ENCODE measurements at places on chromosomes 12 and 14.

DNA sequence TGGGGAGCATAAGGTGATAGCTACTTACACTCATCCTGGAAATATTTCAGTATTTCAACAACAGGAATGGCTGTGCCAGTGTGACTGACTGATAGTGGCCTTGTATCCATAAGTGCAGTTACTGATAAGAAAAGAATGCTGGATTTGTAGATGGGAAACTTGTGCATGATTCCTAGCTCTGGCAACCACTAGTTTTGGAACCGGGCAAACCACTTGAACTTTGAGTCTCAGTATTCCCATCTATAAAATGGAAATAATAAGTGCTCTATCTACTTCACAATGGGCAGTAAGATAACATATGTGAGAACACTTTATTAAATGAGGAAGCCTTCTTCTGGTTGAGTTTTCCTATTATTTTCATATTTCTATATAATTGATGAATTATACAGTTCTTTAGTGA lies 77.2 kb downstream of the TPH2 start:
- DNase-seq = no peak

GRCh38 chr14:22465201-22465840 lies 123.7 kb downstream of the DAD1 start:
- no peak for DNase-seq

- no peak for DNase-seq
These were observed 316.8 kb downstream of the SNAPC1 start for GRCh38 chr14:62079038-62079437.

- DNase-seq = no peak
These were observed 31.6 kb downstream of the EAPP start for GRCh38 chr14:34507884-34508283.

DNA sequence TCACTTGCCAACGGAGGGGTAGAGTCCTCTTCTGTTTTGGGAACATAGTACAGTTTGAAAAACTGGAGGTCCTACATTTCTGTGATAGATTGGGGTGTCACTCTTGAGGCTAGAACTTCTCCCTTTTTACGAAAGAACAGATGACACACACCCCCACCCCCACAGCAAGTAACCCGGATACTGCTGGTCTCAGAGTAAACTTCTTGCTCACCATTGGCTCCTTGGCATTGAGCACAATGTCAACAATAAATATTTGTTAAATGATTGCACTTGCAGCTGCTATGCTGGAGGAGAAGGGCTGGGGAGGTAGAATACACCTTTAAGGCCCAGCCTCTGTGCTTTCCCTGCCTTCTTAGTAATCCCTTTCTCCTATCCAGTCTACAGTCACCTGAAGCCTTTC lies 149.8 kb downstream of the TGFB3 start:
- peak; percentile 37 for DNase-seq

DNA sequence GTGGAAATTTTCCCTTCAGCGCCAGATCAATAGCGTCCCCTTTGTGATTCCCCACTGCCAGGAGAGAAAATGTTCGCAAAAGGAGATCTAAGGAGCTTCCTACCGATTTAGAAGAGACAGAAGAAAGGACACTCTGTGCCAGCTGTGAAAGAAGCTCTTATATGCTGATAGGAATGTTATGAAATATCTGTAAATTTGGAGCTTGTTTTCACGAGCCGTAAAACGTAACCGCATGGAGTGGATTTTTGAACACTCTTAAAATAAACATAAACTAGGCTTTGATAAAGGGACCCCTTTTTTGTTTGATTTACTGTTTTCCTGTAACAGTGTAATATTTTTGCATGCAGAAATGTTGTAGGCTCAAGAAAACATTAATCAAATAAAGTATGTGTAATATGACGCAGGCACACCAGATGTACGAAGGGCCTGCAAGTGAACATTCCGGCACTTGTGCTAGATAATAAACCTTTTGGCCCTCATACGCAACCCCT lies 346.8 kb downstream of the ETNK1 start:
- DNase-seq = no peak

GRCh38 chr12:107650977-107651376 lies 34.6 kb upstream of the PWP1 start:
- no peak for DNase-seq

GRCh38 chr12:121325922-121326396 lies 26.3 kb downstream of the ANAPC5 start:
- DNase-seq = no peak

GRCh38 chr12:8081251-8081920 lies 688 bp upstream of the NECAP1 start:
- DNase-seq = no peak

GRCh38 chr14:25400607-25401206 lies 350.8 kb upstream of the STXBP6 start:
- peak; percentile 20 for DNase-seq

- DNase-seq = no peak
These were observed 71.9 kb downstream of the TUNAR start for GRCh38 chr14:95948558-95948981.

GRCh38 chr12:32756476-32757066 lies 874 bp upstream of the YARS2 start:
- peak; percentile 12 for DNase-seq

- no peak for DNase-seq
These were observed 76.5 kb downstream of the FOXN3 start for GRCh38 chr14:89340200-89341181.

- DNase-seq = peak; percentile 78
These were observed 5.3 kb upstream of the UBC start for GRCh38 chr12:124919521-124920352.

DNA sequence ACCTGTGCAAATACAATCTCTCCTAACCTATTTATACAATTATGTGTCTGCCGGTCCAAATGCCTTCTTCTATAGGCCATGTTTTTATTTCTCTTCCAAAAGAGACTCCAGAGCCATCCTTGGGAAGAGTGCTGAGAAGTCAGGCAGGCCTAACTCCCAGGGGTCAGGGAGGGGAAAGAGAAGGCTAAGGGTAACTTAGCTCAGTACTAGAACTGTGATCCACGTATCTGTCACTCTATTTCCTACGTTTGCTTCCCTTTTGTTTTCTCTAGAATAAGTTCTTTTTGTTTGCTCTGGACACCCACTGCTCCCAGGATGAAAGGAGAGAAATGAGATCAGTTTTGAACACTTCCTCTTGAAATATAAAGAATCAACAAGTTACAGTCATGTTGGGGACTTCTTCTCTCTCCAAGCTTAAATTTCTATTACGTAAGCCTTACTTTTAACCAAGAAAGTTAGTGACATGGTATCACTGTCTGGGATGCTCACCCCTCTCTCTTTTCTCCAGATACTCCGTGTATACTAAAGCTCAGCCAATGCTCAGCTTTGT lies 79.2 kb downstream of the DAD1 start:
- no peak for DNase-seq

DNA sequence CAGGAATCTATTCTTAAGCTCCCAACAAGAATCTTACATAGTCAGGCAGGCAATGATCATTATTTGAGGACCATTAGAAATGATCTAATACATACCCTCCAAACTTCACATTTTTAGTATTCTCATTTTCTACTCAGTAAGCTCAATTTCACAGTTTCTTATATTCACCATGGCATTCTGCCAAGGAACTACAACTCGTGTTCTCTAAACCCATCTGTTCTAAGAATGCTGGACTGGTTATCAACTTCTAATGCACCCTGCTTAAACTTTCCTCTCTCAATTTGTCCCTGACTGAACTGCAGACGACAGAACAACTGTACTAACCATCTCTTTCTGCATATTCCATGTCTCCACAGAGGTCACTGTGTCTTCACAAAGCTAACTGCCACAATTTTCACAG lies 58.6 kb downstream of the GXYLT1 start:
- DNase-seq = no peak

DNA sequence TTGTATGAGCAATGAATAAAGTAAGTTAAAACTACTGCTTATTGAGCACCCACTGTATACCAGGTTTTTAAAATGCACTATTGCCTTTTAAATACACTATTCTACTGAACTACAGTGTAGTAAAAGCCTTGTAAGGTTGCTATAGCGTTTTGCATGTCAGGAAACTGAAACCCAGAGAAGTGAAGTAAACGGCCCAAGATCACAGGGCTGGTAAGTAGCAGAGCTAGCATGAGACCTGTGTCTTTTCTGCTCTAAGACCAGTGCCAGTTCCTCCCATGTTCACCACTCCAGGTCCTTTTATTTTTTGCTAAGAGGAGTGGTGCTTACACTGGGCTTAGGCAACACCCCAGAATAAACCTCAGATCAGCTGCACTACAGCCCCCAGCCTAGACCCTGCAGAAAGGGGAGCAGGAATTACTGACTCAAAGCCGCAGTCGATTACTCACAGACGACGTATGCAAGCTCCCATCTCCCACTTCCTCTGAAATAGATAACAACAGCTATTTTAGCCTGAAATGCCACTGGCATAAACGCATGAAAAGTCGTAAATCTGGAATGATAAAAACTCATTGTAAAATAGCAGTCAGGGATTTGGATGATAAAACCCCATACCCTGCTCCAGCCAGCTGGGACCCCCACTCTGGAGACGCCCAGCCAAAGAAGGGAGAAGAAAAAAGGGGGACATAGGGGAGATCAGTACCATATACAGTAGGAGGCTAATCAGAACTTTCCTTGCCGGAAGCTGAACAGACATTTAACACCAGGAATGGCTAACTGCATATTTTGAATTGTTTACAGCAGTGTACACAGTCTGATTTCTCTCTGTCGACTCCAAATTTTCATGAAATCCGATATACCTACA lies 108.3 kb downstream of the NUAK1 start:
- DNase-seq = peak; percentile 97

DNA sequence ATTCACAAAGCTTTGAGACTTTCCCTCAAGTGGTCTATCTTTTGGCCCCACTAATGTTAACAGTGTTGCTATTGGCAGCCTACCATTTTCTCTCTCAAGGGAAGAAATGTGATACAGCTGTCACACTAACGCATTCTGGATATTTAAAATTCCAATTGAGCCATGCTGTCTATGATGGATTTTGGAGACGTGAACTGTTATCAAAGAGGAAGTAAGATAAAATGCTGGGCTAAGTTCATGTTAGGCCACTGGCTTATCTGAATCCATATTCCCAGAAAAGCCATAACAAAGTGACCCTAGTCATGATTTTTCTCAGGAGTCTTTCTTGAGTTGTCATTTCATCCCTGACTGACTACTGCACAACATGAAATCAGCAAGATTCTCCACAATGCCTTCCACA lies 200.2 kb downstream of the PHLDA1 start:
- peak; percentile 8 for DNase-seq

GRCh38 chr12:93242154-93242972 lies 135.4 kb upstream of the NUDT4 start:
- no peak for DNase-seq

GRCh38 chr12:117362391-117362790 lies 965 bp upstream of the NOS1 start:
- no peak for DNase-seq

Measured in Daoy (cell line).